ENCODE measurements at places on chromosomes 2 and 18.
A peak's percentile ranks its signal among the peaks of the same experiment; 100 is the strongest.

GRCh38 chr2:131475831-131476230 is at the start of gene TUBA3D:
Gene TUBA3D (plus strand): TSS chr2:131476119. CDS start chr2:131476200, 81 bp downstream.
- DNase-seq = no peak

DNA sequence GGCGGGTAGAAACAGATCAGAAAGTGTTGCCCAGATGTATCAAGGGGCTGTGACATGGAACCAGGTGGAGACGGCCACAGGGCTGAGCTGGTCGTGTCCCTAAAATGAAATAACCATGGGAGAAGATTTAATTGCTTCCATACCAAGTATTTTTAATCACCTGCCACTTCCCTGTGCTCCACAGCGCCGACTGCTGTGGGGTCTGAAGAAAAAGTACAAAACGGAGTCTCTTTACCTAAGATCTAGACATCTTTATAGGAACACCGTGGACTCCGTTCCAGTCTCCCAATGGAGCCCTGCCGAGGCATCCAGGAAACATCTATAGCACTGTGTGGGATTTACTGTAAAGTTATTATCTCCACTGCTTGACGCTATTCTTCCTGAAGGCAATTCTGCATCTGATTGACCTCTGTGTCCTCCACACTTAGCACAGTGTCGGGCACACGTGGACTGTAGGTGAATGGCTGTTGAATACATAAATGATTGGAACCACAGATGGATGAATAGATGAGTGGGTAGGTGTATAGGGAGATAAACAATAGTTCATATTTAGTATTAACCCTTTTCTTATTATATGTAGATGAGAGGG is 21.6 kb upstream of the GYPC start:
- DNase-seq = peak; percentile 8

GRCh38 chr2:109144271-109144670 is 15.3 kb downstream of the SH3RF3 start:
- no peak for DNase-seq

DNA sequence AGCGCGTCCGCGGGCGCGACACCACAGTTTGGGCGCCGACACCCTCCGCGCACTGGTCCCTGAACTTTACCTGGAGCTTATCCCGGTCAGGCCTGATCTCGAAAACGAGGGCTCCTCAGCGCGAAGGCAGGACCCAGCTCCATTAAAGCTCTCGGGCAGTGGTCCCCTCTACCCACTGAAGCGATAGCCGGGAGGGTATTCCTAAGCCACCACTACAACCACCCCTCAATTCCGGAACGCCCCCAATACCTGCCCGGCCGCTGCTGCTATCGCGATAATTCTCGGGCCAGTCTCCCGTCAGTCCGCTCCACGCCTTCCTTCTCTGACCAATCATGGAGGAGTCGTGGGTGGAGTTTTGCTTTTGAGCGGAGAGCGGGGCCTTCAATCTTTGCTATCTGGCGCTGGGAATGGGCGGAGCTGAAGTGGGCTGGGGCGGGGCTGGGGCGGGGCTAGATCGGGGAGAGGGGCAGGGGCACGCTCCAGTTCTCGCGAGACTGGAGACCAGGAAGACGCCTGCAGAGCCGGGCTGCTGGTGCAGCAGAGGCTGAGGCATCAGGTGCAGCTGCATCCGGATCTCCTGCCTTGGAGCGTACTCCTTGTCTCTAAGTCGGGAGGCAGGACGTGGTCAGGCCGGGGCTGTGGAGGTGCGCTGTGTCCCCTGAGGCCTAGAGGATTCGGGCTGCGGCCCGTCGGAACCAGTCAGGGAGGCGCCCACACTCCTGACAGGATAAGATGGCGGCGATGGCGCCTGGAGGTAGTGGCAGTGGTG is at the start of the genes PIGN and RELCH:
TSS of gene PIGN (minus strand) at position 283 of the 769 bp plus-strand sequence. CDS start 25,703 bp downstream, outside the sequence.
TSS of gene RELCH (plus strand) at position 482 of the 769 bp plus-strand sequence. CDS start at position 733, 251 bp downstream.
- DNase-seq = peak; percentile 99

GRCh38 chr2:122433123-122433754 is 677.8 kb downstream of the TSN start:
- no peak for DNase-seq
